ENCODE measurements at places on chromosomes 6 and 20.

- peak; percentile 84 for DNase-seq
Measured at GRCh38 chr6:89079511-89080234, 878 bp upstream of the PNRC1 start.

DNA sequence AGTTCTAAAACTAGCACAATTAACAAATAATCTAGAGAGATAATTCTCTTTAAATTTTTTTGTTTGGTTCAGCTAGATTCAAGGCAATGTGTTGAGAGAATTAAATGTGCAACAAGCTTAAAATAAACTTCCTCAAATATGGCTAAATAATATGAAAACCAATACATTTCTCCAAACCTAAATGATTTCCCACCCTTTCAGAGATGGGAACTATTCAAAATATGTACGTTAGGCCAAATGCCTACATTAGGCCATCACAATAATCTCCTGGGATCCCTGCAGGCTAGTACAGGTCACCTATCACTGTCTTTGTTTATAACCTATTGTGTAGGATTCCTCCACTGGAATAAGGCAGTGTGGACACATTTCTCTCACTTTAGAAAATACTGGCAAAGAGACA is 1.7 kb downstream of the FAXC start:
- DNase-seq = no peak

DNA sequence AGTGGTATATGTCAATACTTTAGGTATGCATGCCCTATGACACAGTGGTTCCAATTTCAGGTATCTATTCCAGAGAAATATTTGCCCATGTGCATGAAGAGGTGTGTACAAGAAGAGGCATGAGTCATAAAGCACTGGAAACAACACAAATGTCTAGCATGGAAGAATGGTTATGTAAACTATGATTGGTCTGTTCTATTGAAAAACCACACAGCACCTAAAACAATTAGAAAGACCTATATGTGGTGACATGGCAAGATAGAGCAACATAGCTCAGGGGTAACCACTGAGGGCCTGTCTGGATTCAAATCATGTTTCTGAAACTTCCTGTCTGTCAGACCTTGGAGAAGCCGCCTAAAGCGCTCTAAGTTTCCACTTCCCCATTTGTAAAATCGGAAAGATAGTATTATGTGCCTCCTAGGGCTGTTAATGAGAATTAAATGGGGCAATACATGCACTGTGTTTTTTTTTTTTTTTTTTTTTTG is 76.0 kb upstream of the SHLD1 start:
- peak; percentile 65 for DNase-seq

GRCh38 chr6:158648682-158649131 is 1.1 kb upstream of the SYTL3 start:
- DNase-seq = peak; percentile 92

DNA sequence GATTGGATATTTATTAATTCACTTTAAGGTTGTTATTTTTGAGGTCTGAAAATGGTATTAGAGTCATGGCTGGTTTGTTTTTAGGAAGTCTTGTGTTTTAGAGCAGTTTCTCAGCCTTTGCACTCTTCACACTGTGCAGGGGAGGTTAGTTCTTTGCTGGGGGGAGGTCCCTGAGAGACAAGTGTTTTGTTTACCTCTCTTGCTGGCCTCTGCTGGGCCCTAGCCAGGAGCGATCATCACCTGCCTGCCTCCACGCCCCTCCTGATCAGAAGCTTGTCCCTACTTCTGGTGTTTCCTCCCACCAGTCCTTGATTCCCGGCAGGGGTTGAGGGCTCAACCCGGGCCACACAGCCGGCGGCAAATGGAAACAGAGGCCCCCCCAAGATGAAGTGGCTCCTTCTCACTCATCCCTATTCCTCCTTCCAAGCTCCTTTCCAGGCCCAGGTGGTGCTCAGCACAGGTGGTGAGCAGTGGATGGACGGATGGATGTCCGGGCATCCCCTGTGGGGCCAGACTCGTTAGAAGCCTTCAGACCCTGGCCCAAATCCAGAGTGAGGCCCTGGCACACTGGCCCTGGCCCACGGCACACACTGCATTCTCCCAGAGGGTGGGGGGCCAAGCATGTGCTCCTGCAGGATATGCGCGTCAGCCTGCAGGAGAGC is 51.3 kb downstream of the GRM4 start:
- DNase-seq = no peak

- DNase-seq = peak; percentile 14
Measured at GRCh38 chr6:85041376-85041775, 277.0 kb upstream of the TBX18 start.

- no peak for DNase-seq
Measured at GRCh38 chr6:14243597-14243996, 126.0 kb downstream of the CD83 start.

DNA sequence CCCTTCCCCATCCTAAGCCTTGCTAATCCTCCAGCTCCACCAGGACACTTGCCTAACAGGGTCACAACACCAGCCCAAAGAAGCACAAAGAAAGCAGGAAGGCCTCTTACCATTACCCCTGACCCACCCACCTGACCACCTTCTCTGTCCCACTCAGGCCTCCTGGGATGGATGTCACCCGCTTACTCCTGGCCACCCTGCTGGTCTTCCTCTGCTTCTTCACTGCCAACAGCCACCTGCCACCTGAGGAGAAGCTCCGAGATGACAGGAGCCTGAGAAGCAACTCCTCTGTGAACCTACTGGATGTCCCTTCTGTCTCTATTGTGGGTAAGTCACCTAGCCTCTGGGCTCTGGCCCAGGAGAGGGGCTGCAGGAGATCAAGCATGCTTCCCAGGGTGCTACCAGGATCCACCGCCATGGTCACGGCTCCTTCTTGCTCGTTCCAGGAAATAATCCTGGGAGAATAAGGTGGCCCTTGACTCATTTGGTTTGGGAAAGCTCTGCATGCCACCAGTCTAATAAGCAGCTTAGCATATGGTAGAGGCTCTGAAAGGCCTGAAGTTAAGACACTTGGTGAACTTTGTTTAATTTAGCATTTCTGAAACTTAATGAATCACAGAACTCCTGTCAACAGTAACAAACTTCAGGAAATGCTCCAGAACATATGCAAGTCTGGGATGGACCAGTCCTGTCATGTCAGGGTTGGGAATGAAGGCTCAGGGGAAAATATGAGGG is 19.2 kb downstream of the ASIP start:
- no peak for DNase-seq

DNA sequence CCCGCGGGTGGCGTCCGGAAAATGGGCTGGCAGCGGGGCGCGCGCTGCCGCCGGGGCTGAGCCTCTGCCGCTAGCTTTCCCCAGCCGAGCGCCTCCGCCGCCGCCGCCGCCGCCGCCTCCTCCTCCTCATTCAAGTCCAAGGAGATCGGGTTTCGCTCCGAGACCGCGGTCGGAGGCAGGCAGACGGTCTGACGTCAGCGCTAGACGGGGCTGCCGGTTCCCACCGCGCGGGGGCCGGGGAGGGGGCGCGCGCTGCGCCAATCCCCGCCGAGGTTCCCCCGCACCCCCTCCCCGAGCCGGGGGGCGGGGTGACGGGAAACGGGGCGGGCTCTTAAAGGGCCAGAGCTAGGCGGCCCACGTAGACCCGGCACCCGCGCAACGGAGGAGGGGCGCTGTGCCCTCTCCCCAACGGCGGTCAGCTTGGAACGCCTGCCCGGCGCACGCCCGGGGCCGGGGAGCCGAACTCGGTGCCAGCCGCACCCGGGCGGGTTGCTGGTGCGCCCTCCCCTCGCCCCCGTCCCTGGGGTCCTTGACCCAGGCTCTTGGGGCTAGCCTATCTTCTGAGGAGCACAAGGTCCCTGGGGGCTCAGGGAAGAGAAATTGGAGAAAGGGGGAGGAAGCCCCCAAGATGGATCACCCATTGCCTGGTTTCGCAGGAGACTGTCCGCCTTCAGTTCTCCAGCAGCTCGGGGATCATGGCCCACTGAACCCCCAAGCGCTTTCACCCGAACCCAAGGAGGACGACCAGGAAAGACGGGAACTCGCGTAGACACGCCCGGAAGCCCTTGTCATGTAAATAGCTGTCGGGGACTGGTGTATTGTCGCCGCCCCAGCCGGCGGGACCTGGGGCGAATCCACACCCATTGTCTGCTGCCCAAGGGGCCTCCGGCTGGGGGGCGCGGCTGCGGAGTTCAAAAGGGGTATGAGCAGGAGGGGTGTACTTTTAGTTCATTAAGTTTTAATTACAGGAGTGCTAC is at the start of gene PMEPA1:
TSS of gene PMEPA1 (minus strand) at position 193 of the 977 bp plus-strand sequence. CDS start 433 bp downstream, outside the sequence.
- peak; percentile 96 for DNase-seq

DNA sequence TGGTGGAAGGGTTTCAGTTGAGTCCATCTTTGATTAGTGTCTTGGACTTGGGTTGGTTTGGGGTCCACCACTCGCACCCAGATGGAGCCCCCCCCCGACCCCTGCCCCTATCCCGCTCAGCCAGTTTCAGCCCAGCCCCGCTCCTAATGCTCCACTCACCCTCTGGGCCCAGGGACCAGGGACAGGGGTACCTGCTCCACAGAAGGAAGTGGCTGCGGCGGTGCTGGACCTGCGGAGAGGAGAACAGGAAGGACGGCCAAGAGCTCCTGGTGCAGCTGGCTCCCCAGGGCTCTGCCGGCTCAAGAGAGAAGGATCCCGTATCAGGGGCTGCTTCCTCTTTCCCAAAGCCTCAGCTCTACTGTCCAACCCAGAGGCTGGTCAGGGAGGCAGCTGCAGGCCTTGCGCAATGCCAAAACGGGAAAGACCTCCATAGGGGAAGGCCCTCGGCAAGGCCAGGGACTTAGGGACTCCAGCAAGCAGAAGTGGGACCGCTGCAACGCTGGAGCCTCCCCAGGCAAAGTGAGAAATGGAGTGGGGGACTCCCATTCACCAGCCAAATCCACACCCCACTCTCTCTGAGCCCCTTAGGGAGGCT is at the start of gene SIGLEC1:
TSS of gene SIGLEC1 (minus strand) at position 322 of the 595 bp plus-strand sequence. CDS start 5,472 bp downstream, outside the sequence.
- no peak for DNase-seq

DNA sequence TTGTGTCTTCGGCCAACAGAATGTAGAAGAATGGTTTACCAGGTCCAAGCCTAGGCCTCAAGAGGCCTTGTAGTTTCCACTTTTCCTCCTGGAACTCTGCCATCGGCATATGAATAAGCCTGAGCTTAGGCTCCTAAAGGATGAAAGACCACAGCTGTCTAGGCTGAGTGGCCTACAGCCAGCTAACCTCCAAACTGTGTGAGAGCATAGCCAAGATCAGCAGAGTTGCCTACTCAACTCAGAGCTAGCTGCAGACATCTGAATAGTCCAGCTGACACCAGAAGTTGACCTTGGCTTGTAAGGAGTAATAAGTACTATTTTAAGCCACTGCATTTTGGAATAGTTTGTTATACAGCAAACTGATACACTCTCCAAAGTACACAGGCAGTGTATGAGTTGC is 52.6 kb upstream of the SMIM29 start:
- DNase-seq = peak; percentile 75

DNA sequence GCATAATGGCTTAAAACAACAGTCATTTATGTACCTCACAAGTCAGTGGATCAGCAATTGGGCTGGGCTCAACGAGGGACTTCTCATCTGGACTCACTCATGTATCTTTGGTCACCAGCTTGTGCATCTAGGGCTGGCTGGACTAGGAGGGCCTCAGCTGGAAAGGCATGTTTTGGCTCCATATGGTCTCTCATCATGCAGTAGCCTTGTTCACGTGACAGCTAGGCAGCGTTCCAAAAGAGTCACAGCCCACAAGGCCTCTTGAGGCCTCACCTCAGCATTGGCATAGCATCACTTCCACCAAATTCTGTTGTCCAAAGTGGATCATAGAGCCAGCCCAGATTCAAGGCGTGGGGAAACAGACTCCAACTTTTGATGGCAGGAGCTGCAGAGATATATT is 110.1 kb downstream of the MAFB start:
- no peak for DNase-seq

GRCh38 chr20:12111431-12112088 is 193.9 kb downstream of the BTBD3 start:
- DNase-seq = no peak

DNA sequence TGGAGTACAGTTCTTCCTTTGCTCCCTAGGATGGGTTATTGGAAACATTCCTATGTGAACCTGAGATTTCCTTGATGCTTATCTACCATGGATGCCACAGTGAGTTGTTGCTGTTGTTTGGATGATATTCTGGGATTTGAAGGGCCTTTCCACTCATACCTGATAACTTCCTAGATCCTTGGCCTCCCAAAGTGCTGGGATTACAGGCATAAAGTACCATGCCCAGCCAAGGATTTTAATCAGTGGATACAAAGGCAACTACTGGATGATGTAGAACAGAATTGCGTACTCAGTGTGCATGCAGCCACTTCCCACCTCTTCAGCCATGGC is 20.0 kb downstream of the PPP1R16B start:
- no peak for DNase-seq

GRCh38 chr6:129670634-129671033 is 39.3 kb downstream of the ARHGAP18 start:
- DNase-seq = no peak

GRCh38 chr6:47733879-47734558 is 35.6 kb downstream of the ADGRF4 start:
- peak; percentile 11 for DNase-seq

- DNase-seq = peak; percentile 55
Measured at GRCh38 chr20:59515013-59515905, 89.1 kb upstream of the PHACTR3 start.

- no peak for DNase-seq
Measured at GRCh38 chr6:76708641-76709331, 636.3 kb upstream of the IMPG1 start.

DNA sequence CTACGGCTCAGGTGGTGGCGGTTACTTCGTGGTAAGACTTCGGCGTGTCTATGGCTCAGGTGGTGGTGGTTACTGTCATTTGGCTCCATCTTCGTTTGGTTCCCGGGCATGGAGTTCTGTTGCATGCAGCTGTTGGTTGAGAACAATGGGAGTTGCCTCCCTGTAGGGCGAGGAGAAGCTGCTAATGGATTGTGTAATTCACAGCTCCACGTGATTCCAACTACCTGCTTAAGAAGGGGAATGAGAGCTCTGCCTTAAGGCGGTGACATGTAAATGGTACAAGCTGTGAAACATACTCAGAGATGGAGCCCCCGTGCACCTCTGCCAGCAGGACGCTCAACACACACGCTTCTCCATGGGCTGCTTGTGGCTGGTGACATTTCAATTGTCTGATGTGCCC is 12.4 kb upstream of the DACT2 start:
- DNase-seq = no peak

- peak; percentile 34 for DNase-seq
Measured at GRCh38 chr6:62150048-62150663, 135.9 kb downstream of the KHDRBS2 start.

DNA sequence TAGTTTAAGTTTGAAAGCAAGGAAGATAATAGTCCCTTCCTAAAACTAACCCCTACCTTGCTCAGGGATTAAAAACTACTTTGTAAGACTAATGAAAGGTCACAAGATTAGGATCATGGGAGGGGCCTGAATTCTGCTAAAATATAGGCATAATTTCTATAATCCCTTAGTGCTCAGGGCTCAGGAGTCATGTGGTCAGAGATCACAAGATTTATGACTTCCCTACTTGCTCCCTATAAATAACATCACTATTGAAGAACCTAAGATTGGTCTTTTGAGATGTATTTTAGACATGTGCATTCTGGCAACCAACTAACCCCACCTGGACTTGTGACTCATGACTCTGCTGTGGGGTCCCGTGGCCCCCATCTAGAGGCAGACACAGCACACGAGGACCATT is 81.1 kb downstream of the STMND1 start:
- no peak for DNase-seq

- DNase-seq = no peak
Measured at GRCh38 chr20:24782801-24783630, 166.1 kb upstream of the CST7 start.

GRCh38 chr6:112337209-112337638 is 9.9 kb upstream of the RFPL4B start:
- DNase-seq = peak; percentile 85

GRCh38 chr6:46421939-46422338 is 69.3 kb downstream of the RCAN2 start:
- DNase-seq = no peak

GRCh38 chr20:57777911-57778310 is 68.1 kb upstream of the PMEPA1 start:
- DNase-seq = no peak
